Motor neuron (in vitro differentiated cells): ENCODE measurements at places on chromosomes 3 and 15. TPM values are rescaled to one million over a fixed set of nuclear protein-coding genes. Genes with fewer than 3 reads are reported as not detected.

UROC1 gene
- total RNA-seq = 0.05 TPM in 1 of 2 replicates, not detected in the other

STT3B gene
- 101 and 113 TPM in 2 replicates for total RNA-seq

GALNT15 gene
- 0.70 and 1.3 TPM in 2 replicates for total RNA-seq

SCN5A gene
- 0.14 and 0.54 TPM in 2 replicates for total RNA-seq

LMAN1L gene
- 0.16 and 0.69 TPM in 2 replicates for total RNA-seq

IL20RB gene
- 1.6 and 1.7 TPM in 2 replicates for total RNA-seq

ATP10A gene
- total RNA-seq = 0.90 and 1.5 TPM in 2 replicates

SLC2A2 gene
- not detected in 2 replicates for total RNA-seq

TMOD2 gene
- total RNA-seq = 5.4 and 7.7 TPM in 2 replicates

GREM1 gene
- 0.10 and 0.11 TPM in 2 replicates for total RNA-seq

LRRN1 gene
- total RNA-seq = 184 and 188 TPM in 2 replicates

CHSY1 gene
- total RNA-seq = 16.1 and 17.6 TPM in 2 replicates

CSTA gene
- total RNA-seq = not detected in 2 replicates

CLDN16 gene
- total RNA-seq = 0.05 TPM in 1 of 2 replicates, not detected in the other

FGD5 gene
- total RNA-seq = 0.73 and 0.98 TPM in 2 replicates

IL17RB gene
- 4.3 and 6.4 TPM in 2 replicates for total RNA-seq

KLHL25 gene
- total RNA-seq = 12.7 and 12.9 TPM in 2 replicates

FAM107A gene
- 0.75 and 1.0 TPM in 2 replicates for total RNA-seq

C3orf20 gene
- total RNA-seq = 0.21 and 0.22 TPM in 2 replicates

CYP1A1 gene
- total RNA-seq = 1.1 and 1.2 TPM in 2 replicates

CLDND1 gene
- 75.9 and 83.7 TPM in 2 replicates for total RNA-seq

ASB14 gene
- total RNA-seq = 0.65 and 1.0 TPM in 2 replicates

NRROS gene
- total RNA-seq = 0.19 TPM in 1 of 2 replicates, not detected in the other

IL12A gene
- total RNA-seq = 0.42 TPM in 1 of 2 replicates, not detected in the other

ITIH3 gene
- 3.2 and 3.3 TPM in 2 replicates for total RNA-seq
